Uterus (tissue), 4 donors: ENCODE measurements at places on chromosomes 1 and 21. TPM values are rescaled to one million over a fixed set of nuclear protein-coding genes. Genes with fewer than 3 reads are reported as not detected.

DNA sequence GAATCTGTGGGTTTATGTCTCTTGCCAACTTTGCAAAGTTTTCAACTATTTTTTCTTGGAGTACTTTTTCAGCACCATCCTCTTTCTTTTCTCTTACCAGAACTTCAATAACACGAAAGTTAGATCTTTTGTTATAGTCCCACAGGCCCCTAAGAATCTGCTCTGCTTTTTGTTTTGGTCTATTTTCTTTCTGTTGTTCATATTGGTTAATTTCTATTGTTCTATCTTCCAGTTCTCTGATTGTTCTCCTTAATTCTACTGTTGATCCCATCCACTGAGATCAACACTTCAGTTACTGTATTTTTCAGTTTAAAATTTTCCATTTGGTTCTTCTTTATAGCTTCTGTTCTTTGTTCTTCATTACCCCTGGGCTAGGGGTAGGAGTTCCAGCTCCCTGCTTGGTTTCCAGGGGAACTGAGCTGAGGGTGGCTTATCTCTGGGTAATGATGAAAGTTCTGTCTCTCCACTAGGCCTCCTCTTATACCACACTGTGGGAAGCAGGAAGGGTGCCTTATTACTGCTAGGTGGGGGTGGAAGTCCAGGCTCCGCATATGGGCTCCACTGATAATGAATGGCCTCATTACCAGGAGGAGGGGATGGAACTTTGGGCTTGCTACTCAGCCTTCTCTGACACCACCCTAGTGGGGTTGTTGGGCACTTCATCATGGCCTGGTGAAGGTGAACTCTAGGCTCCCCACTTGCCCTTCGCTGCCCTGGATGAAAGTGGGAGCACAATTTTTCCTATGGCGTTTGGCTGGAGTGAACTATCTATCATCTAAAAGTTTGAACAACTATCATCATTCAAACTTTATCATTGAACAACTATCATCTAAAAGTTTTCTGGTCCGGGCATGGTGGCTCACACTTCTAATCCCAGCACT is 39.3 kb downstream of the NAV1 start:
- no peak for DNase-seq

- no peak for DNase-seq
These were observed 45.3 kb upstream of the MTF2 start for GRCh38 chr1:93033785-93034184.

DNA sequence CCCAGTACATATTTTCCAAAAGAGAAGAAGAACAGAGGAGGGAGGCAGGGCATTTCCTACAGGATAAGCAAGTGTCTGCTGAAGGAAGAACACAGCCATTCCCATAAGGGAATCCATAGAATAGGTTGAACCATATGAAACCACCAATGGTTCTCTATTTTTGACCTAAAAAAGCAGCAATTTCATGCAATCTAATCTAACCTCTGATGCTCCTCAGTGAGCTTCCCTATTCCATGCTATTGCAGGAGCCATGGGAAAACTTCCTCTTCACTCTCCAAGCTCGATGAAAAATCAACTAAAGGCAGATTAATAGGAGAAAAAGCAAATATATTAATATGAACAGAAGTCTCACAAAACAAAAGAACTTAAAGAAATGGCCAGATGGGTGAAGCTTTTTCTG is 50.5 kb downstream of the SIPA1L2 start:
- DNase-seq = no peak

Gene NGF
- 10.9 TPM for total RNA-seq

- DNase-seq = no peak
These were observed 317.2 kb upstream of the C1orf87 start for GRCh38 chr1:60390593-60391282.

GRCh38 chr1:89191314-89191713 is 7.4 kb downstream of the GBP4 start:
- DNase-seq = no peak

DNA sequence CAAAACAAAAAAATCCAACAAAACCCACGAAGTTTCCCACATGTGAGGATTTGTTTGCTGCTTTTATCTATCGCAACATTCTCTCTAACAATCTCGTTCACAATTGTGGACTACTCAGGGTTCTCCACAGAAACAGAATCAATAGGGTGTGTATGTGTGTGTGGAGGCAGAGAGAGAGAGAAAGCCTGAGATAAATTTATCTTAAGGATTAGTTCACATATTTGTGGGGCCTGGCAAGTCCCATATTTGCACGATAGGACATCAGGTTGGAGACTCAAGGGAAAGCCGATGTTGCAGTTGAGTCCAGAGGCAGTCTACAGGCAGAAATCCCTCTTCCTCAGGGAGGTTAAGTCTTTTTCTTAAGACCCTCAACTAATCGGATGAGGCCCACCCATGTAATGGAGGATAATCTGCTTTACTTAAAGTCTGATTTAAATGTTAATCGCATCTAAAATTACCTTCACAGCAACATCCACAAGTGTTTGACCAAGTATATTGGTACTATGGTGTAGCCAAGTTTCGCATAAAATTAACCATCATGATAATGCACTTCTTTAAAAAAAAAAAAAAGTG is 31.7 kb downstream of the ADAMTS1 start:
- DNase-seq = no peak

DNA sequence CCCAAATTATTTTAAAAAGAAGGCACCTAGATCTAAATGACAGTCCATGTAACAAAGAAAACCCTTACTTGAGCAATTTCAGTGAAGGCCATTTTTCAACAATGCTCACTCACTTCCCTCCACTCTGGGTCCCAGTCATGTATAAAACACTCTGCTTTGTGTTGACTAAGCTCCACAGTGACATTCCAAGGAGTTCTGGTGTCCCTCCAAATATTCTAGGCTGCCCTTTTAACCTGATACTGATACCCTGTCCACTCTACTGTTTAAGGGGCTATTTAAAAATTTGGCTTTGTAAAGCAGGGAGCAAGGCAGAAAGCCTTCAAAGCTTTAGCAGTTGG is 73.6 kb downstream of the GNG12 start:
- DNase-seq = no peak

Gene CYP2J2
- total RNA-seq = not detected

DNA sequence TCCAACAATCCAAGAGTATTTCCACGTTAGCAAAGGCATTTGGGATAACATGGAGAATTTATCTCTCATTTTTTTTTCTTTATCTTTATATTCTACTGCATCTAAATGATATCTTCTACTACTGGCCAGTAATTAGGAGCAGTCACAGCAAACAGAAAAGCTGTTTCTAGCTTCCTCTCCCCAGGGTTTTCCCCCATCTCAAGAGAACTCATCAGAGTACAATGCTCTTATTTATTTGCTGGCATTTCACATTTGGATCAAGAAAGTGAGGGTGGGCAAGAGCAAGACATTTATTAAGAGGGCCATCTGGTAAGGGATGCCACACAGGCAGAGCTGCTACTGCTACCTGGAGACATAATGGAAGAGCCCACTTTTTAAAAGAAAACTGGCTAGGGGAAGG is 368.2 kb downstream of the USH2A start:
- no peak for DNase-seq
